ENCODE measurements at places on chromosomes 2 and 18.

DNA sequence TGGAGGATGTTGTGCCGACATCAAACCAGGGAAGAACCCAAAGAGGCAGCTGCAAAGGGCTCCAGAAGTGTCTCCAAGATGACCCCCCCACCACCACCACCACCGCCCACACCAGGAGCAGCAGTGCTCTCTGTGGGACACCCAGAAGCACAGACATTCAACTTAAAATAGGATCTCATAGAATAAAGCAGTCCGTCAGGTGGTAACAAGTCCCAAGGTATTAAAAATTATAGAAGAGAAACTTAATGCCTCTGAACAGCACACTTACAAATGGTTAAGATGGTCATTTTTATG is 155.5 kb upstream of the ID2 start:
- DNase-seq, result no peak

DNA sequence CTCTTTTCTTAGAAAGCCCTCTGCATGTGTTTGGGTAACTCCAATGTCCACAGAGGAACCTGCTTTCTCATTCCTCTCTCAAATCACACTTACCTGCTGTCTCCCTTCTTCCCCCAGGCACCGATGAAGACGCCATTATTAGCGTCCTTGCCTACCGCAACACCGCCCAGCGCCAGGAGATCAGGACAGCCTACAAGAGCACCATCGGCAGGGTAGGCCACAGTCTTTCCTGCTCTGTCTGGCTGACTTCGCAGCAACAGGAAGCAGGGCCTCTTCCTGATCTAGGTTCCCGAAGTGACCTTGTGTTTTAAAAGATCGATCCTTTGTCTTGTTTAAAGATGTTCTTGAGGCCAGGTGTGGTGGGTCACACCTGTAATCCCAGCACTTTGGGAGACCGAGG is 25.0 kb upstream of the GMCL1 start:
- DNase-seq, result no peak

GRCh38 chr2:227861011-227861410 is 10.4 kb upstream of the DAW1 start:
- DNase-seq, result no peak

DNA sequence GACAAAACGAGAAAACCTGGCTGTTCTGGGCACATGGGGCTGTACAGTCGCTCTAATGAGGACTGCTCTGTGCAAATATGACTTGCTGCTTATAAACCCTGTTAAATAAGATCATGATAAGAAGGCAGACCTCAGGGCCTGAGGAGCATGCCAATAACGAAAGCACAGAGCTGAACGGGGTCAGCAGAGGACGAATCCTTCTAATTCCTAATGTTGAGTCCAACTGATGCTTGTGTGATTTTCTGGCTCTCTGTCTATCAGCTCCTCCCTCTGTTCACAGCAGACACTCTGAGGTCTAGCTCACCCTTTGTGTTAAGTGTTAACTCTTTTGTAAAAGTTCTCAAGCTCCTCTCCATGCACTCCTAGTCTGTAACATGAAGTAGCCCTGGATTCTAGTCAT is 167.2 kb upstream of the REV1 start:
- no peak for DNase-seq

DNA sequence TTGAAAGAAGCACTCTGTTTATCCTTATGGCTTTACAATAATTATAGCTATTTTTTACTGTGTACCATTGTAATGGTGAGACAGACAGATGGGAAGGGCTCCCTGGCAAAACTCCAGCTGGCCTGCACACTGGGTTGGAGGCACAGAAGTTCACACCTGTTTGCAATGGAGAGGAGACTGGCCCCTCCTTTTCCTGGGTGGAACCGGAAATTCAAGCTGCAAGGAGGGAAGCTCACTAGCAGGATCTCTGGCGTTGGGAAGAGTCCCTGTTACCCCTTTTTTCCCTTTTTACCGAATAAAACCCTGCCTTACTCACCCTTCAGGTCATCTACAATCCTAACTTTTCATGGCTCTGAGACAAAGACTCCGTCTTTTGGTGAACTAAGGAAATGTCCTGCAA is 100.3 kb upstream of the TFPI start:
- peak; percentile 34 for DNase-seq

DNA sequence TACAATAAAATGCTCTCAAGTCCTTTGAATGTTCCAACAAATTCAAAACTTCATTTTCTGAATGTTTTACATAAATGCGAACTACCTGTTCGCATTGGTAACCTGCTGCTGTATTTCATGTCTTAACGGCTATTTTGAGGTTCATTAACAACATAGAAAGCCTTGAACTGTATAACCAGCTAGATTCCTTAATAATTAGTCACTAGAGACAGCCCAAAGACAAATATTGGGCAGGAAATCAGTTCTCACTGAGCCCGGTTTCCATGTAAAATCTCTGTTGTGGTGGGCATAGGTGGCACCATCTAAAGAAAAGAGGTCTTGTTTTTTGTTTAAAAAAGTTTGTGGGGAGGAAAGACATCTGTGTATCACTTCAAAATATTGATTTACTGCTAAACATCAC is 29.2 kb downstream of the PDIA6 start:
- DNase-seq, result no peak

- no peak for DNase-seq
Observed at GRCh38 chr18:31213641-31214040, 51.0 kb upstream of the DSC1 start.

DNA sequence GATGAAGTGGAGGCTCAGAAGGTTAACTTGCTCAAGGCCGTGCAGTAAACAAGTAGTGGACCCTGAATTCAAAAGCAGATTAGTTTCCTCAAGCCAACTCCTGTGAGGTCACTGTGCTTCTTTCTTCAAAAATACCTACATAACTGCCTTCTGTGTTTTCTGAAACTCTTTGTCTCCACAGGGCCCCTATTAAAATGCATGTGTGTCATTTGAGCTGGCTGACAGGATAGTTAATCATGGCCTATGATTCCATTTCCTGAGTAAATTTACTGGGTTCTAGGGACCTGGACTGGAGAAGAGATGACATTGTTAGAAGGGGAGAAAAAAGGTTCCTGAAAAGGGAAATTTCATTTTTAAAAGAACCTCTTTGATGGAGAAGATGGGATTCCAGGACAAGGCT is 12.9 kb upstream of the DTNA start:
- no peak for DNase-seq

- no peak for DNase-seq
Observed at GRCh38 chr2:232073026-232073425, 111.5 kb downstream of the DIS3L2 start.

DNA sequence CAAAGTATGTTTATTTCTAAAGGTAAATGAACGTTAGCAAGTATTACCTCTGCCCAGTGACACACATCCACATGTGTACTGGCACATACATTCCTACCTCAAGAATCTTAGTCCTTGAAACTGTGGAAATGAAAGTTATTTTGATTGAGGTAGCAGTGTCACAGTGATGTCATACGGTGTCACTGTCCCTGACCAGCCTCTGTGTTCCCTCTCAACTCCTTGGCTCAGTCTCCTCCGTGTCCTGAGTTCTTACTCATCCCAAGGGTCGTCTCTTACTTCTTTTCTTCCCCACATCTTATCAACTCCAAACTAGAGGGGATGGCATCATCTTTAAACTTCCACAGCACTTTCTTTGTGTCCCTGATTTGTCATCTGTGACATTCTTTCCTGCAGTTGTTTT is 3.3 kb downstream of the NCK2 start:
- DNase-seq, result no peak

DNA sequence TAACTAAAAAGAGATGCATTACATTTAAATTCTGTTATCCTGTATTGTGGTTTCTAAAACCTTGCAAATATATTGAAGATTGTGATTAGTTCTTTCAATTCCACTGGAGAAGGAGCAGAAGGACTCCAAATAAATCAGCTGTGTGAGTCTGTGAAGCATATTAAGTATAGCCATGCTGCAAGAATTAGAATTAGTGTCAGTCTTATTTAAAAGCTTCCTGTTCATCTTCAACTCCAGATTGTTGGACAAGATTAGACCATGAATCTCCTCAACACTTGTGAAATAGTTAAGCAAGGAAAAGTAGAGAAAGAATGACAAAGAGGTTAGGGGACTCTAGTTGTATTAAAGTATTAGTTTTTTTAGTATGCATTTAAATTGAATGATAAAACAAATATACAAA is 92.5 kb upstream of the LRP1B start:
- no peak for DNase-seq

DNA sequence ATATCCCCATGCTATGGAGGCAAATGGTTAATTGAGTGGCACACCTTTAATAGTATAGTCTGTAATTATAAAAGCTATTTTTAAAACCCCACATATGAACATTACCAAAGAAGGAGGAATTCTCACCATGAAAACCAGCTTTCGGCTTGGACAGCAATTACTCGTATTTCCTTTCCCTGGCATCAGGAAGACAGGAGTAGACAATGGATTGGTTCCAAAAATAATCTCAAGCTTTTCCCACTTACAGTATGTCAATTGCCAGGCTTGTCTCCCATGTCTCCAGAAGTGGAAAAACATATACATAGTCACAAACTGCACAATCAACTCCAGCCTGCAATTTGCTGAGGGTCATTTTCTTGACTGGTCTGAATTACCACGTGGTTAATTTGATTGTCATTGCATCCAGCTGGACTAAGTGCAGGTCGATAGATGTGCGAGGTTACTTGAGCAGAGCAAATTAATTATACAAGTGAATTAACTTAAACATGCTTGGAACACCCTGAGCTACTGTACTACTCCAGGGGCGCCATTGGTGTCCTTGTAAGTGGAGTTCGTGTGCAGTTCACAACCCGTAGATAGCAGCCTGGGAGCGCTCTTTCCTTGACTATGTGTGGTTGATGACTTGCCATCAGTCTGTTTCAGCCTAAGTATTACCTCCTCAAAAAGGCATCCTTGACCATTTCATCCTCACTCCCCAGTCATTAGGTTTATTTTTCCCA is 124.3 kb upstream of the PELI1 start:
- no peak for DNase-seq

DNA sequence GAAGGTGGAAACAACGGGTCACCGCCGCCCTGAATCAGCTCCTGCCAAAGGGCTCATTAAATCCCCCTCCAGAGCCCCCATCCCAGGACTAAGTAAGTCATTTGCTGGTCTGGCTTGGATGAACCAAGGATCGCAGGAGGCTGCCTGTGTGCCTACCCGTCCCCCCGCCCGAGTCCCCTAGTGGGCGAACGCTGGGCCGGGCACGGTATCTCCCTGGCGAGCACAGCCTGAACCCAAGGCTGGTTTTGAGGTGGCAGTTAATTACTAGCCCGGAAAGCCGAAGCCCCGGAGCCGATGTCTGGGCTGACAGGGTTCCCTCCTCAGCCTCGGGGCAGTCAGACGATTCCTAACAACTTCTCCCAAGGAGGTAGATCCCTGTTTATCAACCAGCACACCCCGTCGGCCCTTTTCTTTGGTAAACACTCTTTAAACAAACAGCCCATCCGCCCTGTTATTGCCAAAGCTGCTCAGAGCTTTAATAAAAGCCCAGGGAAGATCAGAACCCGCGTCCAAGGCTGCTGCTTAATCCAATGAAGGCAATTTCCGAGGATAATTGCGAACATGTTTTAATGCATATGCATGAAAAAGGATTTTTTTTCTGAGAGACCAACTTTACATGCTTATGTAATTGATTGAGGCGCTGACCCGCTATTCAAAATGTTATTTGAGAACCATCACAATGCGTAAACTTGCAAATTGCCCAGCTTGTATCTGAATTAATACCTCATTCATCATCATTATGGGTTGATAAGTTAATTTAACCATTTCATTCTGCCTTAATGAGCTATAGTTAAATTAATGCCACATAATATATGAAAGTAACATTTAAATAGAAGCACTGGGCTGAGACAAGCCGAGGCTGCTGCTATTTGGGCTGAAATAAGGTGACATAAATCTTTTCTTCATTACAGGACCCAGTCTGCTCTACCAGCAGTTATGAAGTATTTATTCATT is 10.5 kb downstream of the EVX2 start:
- no peak for DNase-seq

DNA sequence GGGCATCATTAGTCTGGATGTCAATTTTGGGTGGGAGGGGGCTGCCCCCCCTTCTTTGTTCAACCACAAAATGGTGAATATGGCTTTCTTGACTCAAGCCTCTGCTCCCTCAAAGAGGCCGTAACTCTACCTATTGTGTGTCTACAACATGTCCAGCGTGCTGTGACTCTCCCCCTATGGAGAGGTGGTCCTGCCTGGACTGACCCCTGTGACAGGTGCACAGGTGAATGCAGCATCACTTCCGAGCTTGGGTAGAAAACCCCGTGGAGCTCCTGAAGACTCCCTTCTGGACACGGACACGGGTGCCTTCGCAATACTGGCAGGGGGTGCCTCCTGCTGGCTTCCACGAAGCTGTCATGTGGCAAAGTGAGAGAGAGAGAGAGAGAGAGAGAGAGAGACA is 397.8 kb downstream of the GALR1 start:
- no peak for DNase-seq

DNA sequence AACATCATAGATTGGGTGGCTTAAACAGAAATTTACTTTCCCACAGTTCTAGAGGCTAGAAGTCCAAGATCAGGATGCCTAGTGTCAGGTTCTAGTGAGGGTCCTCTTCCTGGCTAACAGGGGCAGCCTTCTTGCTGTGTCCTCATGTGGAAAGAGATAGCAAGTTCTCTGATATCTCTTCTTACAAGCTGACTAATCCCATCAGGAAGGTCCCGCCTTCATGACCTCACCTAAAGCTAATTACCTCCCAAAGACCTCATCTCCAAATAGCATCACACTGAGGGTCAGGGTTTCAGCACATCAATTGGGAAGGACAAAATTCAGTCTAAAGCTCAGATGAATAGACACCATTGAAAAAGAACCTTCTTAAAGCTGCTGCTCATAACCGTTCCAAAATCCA is 22.9 kb downstream of the ACVR1 start:
- DNase-seq, result no peak

- no peak for DNase-seq
Observed at GRCh38 chr2:169095621-169096105, 26.3 kb downstream of the DHRS9 start.

DNA sequence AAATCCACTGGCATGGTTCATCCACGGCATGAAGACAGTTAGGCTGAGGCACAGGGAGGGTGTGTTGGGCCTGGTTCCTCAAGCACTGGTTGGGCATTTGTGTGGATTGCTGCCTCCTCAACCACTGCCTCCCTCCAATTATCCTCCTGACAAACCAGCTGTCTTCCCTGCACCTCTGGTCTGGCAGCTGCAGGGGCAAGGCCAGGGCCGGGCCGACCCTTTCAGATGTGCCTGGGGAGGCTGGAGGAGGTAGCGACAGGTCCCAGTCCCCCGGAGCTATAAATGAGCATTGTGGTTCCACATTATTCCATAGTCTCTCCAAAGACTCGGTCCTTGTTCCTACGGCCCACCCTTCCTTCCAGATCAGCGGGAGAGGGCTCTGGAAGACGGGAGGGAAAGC is 86.2 kb downstream of the MBP start:
- no peak for DNase-seq

DNA sequence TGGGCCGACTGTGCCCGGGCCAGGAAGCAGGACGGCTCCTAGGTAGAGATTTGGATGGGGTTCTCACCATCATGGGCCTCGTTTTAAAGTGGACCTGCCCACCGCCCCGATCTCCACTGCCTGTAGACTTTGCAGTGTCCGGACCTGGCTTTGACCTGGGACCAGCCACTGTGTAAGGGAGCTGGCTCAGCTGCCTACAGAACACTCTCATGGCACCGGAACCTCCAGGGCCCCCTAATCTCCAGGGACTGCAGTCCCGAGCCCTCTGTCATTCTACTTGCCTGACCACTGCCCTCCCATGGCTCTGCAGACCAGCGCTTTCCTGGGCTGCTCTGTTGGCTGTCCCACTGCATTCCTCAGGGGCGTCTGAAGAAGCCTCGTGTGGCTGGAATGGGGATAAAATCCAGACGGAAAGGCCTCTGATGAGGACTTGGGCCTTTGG is 120.8 kb downstream of the GLI2 start:
- no peak for DNase-seq

Measured in left ventricle myocardium inferior (tissue), 1 donor.